ENCODE measurements at places on chromosomes 2 and 18. TPM values are rescaled to one million over a fixed set of nuclear protein-coding genes. Genes with fewer than 3 reads are reported as not detected.

The SOX11 gene
- total RNA-seq, result 0.03 TPM

- no peak overlapping the region for H3K27ac ChIP-seq
- H3K27me3 ChIP-seq, result no peaks in the 10 kb centered on the region
- no peaks in the 10 kb centered on the region for H3K36me3 ChIP-seq
- no peak for DNase-seq
- no peaks in the 10 kb centered on the region for H3K4me1 ChIP-seq
- H3K4me3 ChIP-seq, result no peak overlapping the region
Observed at GRCh38 chr18:40075616-40076015, 1879.4 kb upstream of the PIK3C3 start.

DNA sequence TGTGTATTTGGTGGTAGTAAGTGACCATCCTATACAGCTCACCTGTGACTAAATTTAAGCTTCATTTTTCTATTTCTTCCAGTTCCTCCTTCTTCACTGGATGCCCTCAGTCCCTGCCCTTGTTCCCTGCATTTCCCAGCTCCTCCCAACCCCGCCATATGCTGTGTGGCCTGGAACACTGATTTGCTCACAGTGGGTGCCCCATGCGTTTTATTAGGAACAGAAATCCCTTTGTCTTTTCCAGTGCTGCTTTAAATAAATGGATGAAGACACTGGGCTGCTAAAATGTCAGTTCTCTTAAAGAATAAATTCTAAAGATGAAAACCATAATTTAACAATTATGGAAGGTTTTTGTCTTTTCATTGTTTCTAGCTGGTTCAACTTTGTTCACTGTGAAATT is 477.3 kb downstream of the DCDC2C start:
- no peak overlapping the region for H3K27ac ChIP-seq
- H3K27me3 ChIP-seq, result no peaks in the 10 kb centered on the region
- H3K4me3 ChIP-seq, result no peak overlapping the region
- no peaks in the 10 kb centered on the region for H3K36me3 ChIP-seq
- no peaks in the 10 kb centered on the region for H3K4me1 ChIP-seq

The MYL1 gene
- total RNA-seq, result not detected

The PAIP2B gene
- total RNA-seq, result 4.9 TPM

DNA sequence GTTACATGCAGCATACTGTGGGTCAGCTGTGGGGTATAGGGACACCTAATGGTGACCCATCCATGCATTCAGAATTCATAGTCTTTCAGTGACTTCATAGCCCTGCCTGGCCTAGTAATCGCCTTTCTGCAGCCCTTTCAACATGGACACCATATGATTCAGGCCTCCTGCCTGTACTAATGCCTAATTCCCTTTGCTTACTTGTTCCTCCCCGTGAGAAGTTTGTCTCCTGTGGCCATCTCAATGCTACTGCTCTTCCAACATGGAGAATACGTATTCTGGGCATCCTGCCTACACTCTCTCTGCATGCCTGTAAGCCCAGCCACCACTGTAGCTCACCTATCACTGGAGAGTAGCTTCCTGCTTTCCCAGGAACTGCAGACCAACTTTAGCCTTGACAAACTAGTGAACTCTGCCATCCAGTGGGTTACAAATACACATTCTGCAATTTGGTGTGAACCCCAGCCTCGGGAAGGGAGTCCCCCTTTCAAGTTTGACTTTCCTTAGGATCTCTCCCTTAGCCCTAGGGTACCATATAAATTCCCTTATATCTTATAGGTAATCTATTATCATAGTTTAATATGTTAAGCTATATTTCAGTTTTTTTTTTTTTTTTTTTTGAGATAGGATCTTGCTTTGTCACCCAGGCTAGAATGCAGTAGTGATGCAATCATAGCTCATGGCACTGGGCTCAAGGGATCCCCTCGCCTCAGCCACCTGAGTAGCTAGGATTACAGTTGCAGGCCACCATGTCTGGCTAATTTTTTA is 22.3 kb downstream of the M1AP start:
- no peak overlapping the region for H3K27ac ChIP-seq
- H3K4me3 ChIP-seq, result no peak overlapping the region
- DNase-seq, result no peak
- no peaks in the 10 kb centered on the region for H3K36me3 ChIP-seq
- H3K4me1 ChIP-seq, result peaks cover 1% of the 10 kb centered on the region

The MXD1 gene
- 21.1 TPM for total RNA-seq

- H3K4me3 ChIP-seq, result no peak overlapping the region
- no peak for DNase-seq
- no peaks in the 10 kb centered on the region for H3K36me3 ChIP-seq
- H3K27me3 ChIP-seq, result no peaks in the 10 kb centered on the region
Observed at GRCh38 chr2:133633881-133634409, 65.7 kb upstream of the NCKAP5 start.

DNA sequence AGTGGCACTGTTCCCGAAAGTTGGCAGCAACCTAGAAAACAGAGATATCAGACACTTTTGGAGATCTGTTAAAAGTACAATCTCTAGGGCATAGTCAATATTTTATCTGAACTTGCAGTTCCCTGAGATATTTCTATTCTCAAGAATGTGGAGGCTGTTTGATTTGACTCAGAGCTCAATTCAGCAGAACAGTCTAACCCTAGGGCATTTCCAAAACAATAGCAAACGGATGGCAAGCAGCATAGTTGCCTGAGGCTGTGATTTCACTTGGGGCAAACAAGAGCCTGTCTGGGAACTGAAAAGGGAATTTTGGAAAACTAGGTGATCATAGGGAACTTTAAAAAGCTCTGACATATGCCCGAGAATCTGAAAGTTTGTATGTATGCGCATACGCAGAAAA is 772.8 kb upstream of the LRRTM1 start:
- DNase-seq, result no peak
- H3K36me3 ChIP-seq, result no peaks in the 10 kb centered on the region
- H3K27me3 ChIP-seq, result no peaks in the 10 kb centered on the region
- no peak overlapping the region for H3K27ac ChIP-seq
- H3K4me1 ChIP-seq, result no peaks in the 10 kb centered on the region

GRCh38 chr2:201697899-201698298 is 545 bp downstream of the MPP4 start:
- no peak overlapping the region for H3K4me3 ChIP-seq
- H3K4me1 ChIP-seq, result peaks cover 1% of the 10 kb centered on the region
- no peaks in the 10 kb centered on the region for H3K36me3 ChIP-seq
- no peak for DNase-seq
- H3K27ac ChIP-seq, result no peak overlapping the region

- no peak overlapping the region for H3K4me3 ChIP-seq
- H3K27me3 ChIP-seq, result no peaks in the 10 kb centered on the region
- no peak overlapping the region for H3K27ac ChIP-seq
- no peaks in the 10 kb centered on the region for H3K36me3 ChIP-seq
- H3K4me1 ChIP-seq, result no peaks in the 10 kb centered on the region
Observed at GRCh38 chr2:147485210-147485851, 359.5 kb upstream of the ACVR2A start.

The NEURL3 gene
- not detected for total RNA-seq

- no peaks in the 10 kb centered on the region for H3K27me3 ChIP-seq
- H3K4me3 ChIP-seq, result no peak overlapping the region
- no peak for DNase-seq
- H3K27ac ChIP-seq, result no peak overlapping the region
- no peaks in the 10 kb centered on the region for H3K36me3 ChIP-seq
Observed at GRCh38 chr18:12863687-12864216, 20.3 kb downstream of the PTPN2 start.

The ERBB4 gene
- 42.0 TPM for total RNA-seq

DNA sequence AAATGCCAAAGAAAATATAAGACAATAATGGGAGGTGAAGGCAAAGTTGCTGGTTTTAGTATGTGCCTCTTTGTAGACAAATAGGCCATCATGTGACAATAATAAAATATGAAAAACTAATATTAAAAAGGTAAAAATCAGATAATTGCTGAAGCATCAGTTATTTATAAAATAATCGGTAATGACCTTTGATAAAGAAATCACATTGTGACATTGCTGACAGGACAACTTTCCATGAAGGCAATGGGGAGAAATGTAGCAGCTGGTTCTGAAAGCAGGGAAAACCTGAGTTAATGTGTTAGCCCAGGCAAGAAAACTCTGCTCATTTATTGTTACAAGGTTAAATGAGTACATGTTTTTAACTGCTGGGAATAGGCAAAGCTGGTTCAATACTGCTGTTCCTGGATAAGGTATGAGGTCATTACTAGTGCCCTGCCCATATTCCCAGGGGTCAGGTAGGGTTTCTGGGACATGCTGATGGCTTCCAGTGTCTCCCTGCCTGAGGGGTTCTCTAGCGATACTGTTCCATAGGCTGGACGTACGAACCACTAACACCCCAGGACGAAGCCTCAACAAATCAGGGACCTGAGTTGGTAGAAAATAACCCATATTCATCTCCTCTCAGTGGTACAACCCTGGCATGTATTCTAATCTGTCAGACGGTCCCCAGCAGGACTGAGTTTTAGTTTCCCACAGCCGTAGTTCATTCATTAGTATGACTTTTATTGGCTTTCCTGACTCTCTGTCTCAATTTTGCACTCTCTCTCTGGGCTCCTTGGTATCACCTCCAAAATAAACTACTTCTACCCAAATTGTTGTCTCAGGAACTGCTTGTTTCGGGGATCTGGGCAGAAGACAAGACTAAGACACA is 355.9 kb downstream of the TXNL1 start:
- H3K4me3 ChIP-seq, result no peak overlapping the region
- no peaks in the 10 kb centered on the region for H3K4me1 ChIP-seq
- H3K36me3 ChIP-seq, result peaks cover 2% of the 10 kb centered on the region
- peaks cover 2% of the 10 kb centered on the region for H3K27me3 ChIP-seq
- DNase-seq, result no peak
- H3K27ac ChIP-seq, result no peak overlapping the region

The DSG1 gene
- not detected for total RNA-seq

- no peaks in the 10 kb centered on the region for H3K36me3 ChIP-seq
- no peaks in the 10 kb centered on the region for H3K4me1 ChIP-seq
- peak; percentile 67 for DNase-seq
- no peak overlapping the region for H3K27ac ChIP-seq
- H3K27me3 ChIP-seq, result no peaks in the 10 kb centered on the region
Observed at GRCh38 chr2:233448220-233448559, 93.9 kb downstream of the DGKD start.

GRCh38 chr2:111665551-111666116 is 218.4 kb downstream of the ANAPC1 start:
- no peak overlapping the region for H3K27ac ChIP-seq
- H3K27me3 ChIP-seq, result no peaks in the 10 kb centered on the region
- DNase-seq, result no peak
- H3K4me3 ChIP-seq, result no peak overlapping the region
- no peaks in the 10 kb centered on the region for H3K36me3 ChIP-seq
- no peaks in the 10 kb centered on the region for H3K4me1 ChIP-seq

GRCh38 chr2:158725441-158725891 is 69.7 kb upstream of the DAPL1 start:
- H3K4me3 ChIP-seq, result no peak overlapping the region
- no peaks in the 10 kb centered on the region for H3K27me3 ChIP-seq
- H3K4me1 ChIP-seq, result no peaks in the 10 kb centered on the region
- no peak for DNase-seq
- H3K36me3 ChIP-seq, result no peaks in the 10 kb centered on the region

The HJURP gene
- 1.1 TPM for total RNA-seq

The ASNSD1 gene
- 30.2 TPM for total RNA-seq

The ABCG5 gene
- not detected for total RNA-seq
